Right lung (tissue), 10 donors: ENCODE measurements at places on chromosomes 3 and 15. TPM values are rescaled to one million over a fixed set of nuclear protein-coding genes. Genes with fewer than 3 reads are reported as not detected.

DNA sequence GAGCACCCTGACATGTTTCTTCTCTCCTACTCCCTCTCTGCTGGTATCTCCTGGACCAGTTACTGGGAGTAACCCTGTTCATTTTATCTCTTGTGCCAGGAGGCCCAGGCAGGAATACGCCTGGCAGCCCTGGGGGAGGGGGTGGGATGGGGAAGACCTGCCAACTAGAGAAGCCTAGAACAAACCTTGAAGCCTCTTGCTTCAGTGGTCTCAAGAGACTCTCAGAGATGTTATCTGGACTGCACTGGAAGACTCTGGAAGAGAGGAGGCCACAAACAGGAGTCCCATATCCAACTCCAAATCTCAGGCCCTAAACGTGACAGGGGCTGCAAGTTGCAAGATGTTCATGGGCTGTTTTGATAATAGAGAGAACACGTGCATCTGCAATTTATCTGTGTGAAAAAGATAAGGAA lies at the start of gene EPB42:
Gene EPB42 (minus strand): TSS at position 28 of the 413 bp plus-strand sequence. CDS start 193 bp downstream, outside the sequence.
- no peak for DNase-seq

DNA sequence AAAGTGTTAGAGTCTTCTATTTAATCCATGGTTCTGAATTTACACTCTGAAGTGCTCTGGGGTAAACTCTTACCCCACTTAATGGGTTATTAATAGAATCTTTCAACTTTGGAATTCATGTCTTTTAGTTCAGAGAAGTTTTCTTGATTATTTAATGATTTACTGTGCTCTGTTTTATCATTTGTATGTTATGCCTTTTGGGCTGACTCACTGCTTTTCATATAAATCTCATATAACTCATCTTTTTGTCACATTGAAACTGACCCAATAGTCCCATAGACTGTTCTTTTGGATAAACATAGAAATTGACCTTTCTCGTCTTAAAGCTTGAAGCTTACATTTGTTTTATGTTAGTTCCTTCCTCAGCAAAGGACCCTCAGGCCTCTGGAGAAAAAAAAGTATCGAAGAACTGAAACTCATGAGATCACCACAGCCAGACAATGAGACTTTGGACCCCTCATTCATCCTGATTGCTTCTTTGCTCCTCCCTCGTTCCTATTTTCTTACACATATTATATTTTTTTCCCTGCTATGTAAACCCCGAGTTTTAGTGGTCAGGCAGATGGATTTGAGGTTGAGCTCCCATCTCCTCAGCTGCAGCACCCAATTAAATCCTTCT lies 229.1 kb upstream of the CBLB start:
- DNase-seq: no peak

- no peak for DNase-seq
Measured at GRCh38 chr3:116084999-116085791, 360.1 kb downstream of the LSAMP start.

GRCh38 chr3:25938566-25939325 lies 148.9 kb downstream of the OXSM start:
- no peak for DNase-seq

DNA sequence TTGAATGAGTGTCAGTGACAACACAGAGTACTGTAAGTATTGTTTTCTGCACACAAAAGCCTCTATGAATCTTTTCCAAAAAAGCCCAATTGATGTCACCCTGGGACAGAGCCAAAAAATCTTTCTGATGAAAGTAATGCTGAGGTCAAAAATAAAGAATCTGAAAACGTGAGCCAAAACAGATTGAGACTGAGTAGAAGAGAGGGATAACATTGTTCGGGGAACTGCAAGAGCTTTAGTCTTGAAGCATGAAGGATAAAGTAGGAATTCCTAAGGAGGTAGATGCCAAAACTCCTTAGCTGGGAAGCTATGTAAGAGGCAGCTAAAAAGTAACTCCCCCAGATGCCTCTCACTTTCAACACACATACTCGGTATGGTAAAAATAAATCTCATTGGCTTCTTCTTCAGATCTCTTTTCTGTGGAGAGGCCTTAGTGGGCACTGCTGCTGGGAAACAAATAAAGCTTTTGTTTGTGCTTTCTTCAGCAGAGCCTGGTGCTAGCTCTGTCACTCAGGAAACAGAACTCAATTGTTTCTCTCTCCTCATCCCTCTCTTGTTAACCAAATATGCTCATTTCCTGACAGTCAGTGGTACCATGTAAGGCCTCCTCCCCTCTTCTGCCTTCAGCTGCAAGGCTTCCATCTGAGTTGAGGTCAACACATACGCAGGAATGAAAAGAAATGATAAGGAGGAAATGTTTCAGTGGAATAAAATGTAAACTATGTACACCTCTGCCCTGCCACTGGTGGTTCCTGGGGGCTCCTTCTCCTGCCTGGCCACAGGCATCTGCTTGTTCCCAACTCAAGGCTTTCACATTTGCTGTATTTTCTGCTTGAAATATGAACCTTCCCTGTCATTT lies 58.1 kb downstream of the CD200 start:
- peak; percentile 76 for DNase-seq

Gene BSN
- 0.78 TPM for polyA plus RNA-seq
